ENCODE measurements at places on chromosomes 5 and 9. TPM values are rescaled to one million over a fixed set of nuclear protein-coding genes. Genes with fewer than 3 reads are reported as not detected.

The FOXE1 gene
- 0.42 TPM for total RNA-seq

The CD72 gene
- total RNA-seq, result 2.0 TPM

The PCDHA11 gene
- 0.57 TPM for total RNA-seq

The ALAD gene
- 45.4 TPM for total RNA-seq

GRCh38 chr5:15383469-15383868 is 116.5 kb upstream of the FBXL7 start:
- no peak for DNase-seq

- no peak for DNase-seq
Measured at GRCh38 chr9:129570450-129571297, 50.2 kb downstream of the C9orf50 start.

GRCh38 chr5:169838688-169839087 is 141.6 kb downstream of the INSYN2B start:
- no peak for DNase-seq

DNA sequence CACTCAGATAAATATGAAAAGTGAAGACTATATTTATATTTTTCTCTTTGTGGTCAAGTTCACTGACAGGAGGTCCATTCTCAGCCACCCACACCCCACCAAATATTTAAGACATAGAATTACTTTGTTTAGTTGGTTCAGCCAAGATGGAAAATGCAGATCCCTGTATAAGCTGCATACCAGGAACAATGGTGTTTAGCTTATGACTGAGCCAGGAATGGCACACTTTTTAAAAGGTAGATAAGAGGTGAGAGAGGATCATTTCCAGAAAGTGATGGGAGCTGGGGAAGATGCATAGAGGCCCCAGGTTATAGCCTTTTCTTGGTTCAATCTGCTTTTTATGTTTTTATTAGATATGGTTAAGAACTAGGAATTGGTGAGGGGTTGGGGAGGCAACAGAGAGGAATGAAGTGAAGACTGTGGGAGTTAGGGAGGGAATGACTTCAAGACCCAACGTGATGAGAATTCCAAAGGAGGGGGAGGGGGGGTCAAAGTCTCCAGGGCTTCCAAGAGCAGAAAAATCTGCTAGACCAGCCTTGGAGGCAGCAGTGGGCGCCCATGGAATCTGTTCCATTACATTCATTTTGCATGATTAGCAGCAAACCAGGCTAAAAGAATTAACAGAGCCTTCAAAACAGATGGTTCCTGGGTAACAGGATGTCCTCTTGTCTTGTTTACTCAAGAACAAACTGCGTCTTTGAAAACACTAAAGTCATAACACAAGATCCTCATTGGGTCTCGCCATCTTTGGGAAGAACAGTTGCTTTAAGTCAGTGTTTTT is 95.2 kb downstream of the FGF1 start:
- DNase-seq, result no peak

DNA sequence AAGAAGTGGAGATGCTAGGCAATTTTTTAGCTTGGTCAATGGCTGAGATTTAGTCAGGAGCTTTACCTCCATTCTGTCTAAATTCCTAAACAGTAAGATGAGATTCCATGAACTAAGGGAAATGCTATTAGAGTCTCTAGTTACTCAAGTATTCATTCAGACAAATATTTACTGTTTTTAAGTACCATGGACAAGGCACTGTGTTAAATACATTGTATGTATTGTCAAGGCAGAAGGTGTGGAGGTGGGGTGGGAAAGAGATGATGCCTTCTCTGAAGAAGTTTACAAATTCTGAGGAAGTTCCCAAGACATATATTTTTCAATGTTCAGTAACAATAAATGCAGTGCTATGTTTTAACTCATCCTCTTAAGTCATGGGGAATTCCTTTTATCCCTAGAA is 459.9 kb upstream of the NMUR2 start:
- no peak for DNase-seq

GRCh38 chr5:175378444-175379028 is 65.4 kb downstream of the DRD1 start:
- peak; percentile 45 for DNase-seq

DNA sequence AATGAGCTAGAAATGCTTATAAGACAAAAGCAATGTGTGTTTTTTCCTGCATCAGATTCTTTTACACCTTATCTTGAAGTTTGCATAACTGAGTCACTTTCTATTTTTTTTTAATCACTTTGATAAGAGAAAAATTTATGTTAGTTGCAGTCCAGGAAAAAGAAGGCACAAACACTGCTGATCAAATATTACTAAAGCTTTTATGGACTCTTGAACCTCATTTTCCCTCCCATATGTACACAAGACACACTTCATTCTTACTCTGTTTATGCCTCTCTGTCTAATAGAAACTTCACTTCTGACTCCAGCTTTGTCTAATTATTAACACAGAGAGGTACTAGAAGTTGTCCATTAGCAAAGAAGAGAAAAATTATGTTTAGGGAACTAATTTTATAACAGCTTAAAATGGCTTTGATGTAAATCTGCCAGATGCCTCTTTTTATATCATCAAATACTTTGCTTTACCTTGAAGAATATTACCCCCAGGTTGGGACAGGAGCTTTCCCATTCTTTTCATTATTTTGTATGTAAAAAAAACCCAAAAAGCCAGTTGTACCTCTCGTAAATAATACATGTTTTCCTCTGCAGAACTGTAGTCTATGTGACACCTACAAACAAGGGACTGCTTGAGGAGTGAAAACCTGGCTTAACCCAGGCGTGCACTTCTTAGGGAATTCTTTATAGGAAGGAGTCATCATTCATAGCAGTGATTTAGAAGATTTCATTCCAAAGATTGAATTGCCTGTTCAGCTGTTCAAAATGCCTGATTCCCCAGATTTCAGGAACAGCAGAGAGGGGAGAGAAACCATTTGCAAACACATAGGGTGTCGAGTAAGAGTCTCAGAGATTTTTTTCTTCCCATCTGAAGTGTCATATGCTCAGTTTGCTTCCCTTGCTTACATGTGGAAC is 72.6 kb downstream of the DAPK1 start:
- DNase-seq, result no peak

GRCh38 chr5:38494175-38494574 is 62.3 kb downstream of the LIFR start:
- no peak for DNase-seq

DNA sequence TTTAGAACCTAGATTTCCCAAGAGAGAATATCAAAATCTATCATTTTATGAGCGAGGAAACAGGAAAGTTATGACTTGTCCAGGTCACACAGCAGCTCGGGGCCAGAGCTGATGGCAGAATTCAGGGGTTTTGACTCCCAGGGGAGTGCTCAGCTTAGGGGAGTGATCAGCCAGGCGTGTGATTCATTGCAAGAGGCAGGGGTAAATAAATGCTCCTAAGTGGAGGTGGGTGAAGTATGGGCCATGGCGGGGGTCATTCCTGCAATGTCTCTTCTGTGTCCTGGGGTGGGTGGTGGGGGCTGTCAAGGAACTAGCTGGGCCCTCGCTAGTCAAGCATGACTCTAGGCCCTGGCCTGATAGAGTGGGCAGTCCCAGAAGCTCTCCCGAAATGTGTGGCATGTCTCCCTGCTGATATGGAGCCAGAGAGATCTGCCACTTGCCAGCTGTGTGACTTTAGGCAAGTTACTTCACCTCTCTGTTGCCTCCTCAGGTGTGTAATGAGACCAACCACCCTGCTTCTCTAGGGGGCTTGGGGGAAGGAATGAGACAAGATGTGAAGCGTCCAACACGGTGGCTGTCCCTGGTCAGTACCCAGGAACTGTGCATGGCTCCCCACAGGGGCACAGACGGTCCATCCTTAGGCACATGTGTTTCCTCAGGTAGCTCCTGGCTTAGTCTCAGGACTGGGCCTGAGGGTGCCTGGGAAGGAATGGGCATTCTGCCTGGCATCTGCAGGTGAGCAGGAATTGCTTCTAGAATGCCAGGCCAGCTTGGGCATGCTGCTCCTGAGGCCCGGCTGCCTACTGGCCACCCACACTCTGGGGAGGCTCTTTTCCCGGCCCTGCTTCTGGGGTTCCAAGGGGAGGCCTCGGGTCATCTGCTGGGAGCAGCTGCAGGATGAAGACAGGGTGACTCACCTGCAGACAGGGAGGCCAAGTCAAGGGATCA is 36.5 kb upstream of the SH3PXD2B start:
- DNase-seq, result peak; percentile 28

GRCh38 chr5:157387683-157388093 is 72.3 kb upstream of the NIPAL4 start:
- peak; percentile 61 for DNase-seq

DNA sequence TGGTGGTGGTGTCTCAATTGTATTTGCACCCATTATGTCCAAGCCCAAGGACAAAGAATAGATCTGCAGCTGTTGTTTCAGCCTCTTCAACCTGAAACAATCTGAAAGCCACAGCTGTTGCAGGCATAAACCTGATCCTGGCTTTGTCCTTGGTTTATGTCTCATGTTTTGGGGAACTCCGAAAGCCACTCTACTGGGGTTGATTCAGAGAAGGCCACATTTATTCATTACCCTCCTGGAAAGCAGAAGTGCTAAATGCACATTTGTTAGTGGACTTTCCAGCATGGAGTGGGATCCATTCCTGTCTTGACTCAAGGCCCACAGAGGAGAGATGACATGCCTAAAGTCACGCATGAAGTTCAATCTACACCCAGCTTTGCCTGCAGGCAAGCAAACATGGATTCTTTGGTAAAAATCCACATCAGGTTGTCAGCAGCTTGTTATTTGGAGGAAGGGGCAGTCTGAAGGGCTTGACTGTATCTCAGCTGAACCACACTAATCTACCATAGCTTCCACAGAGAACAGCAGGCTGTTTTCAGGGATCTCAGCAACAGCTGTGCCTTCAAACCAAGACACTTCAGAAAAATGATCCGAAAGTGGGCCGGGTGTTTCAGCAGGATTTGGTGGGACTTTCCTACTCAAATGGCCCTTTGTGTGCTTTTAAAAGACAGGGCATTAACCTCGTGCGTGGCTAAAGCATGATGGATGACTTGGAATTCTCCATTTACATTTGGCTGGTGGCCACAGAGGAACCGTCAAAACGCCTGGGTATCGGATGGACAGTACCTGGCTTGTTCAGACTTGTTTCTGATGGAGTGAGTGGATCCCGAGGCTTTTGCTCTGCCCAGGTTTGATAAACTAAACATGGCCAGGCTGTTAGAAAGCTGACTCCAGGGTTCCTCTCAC is 36.2 kb upstream of the ADAM19 start:
- DNase-seq, result no peak

DNA sequence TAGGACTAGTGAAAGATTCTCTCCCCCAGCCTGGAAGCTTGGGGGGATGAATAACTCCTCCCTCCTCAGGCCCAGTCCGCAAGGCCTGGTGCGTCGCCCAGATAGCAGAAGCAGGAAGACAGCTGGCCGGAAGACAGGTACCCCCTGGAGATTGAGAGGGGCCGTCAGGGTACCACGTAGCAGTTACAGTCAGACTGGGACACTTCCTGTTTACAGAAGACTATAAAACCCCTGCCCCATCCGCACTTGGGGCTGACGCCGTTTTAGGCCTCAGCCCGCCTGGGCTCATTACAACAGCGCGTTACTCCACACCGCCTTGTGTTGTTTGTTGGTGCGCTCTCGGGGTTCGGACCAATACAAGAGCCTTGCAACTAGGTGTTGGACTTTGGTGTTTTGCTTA is 15.4 kb downstream of the SEMA6A start:
- DNase-seq, result no peak
